Pulmonary artery endothelial cell (primary cell): ENCODE measurements at places on chromosomes 3 and 15. TPM values are rescaled to one million over a fixed set of nuclear protein-coding genes. Genes with fewer than 3 reads are reported as not detected.

The ERC2 gene
- 0.53 and 1.6 TPM in 2 replicates for total RNA-seq

The MED12L gene
- total RNA-seq = 0.11 and 0.20 TPM in 2 replicates

The WNT7A gene
- not detected in 2 replicates for total RNA-seq

The LEKR1 gene
- total RNA-seq = 0.13 and 0.32 TPM in 2 replicates

The GOLGA6L10 gene
- 0.20 and 0.92 TPM in 2 replicates for total RNA-seq
